Type B pancreatic cell (in vitro differentiated cells): ENCODE measurements at places on chromosomes 5 and 9. TPM values are rescaled to one million over a fixed set of nuclear protein-coding genes. Genes with fewer than 3 reads are reported as not detected.

GRCh38 chr5:172707285-172708182 is 63.5 kb downstream of the DUSP1 start:
- H3K4me1 ChIP-seq = no peaks in the 10 kb centered on the region
- H3K36me3 ChIP-seq = no peaks in the 10 kb centered on the region
- no peak overlapping the region for H3K27ac ChIP-seq
- H3K27me3 ChIP-seq = peaks cover 39% of the 10 kb centered on the region
- DNase-seq = no peak
- H3K4me3 ChIP-seq = no peak overlapping the region

- no peaks in the 10 kb centered on the region for H3K4me1 ChIP-seq
- H3K27ac ChIP-seq = no peak overlapping the region
- H3K27me3 ChIP-seq = no peaks in the 10 kb centered on the region
- no peak overlapping the region for H3K4me3 ChIP-seq
- DNase-seq = no peak
Observed at GRCh38 chr9:107948601-107949000, 459.0 kb upstream of the KLF4 start.

DNA sequence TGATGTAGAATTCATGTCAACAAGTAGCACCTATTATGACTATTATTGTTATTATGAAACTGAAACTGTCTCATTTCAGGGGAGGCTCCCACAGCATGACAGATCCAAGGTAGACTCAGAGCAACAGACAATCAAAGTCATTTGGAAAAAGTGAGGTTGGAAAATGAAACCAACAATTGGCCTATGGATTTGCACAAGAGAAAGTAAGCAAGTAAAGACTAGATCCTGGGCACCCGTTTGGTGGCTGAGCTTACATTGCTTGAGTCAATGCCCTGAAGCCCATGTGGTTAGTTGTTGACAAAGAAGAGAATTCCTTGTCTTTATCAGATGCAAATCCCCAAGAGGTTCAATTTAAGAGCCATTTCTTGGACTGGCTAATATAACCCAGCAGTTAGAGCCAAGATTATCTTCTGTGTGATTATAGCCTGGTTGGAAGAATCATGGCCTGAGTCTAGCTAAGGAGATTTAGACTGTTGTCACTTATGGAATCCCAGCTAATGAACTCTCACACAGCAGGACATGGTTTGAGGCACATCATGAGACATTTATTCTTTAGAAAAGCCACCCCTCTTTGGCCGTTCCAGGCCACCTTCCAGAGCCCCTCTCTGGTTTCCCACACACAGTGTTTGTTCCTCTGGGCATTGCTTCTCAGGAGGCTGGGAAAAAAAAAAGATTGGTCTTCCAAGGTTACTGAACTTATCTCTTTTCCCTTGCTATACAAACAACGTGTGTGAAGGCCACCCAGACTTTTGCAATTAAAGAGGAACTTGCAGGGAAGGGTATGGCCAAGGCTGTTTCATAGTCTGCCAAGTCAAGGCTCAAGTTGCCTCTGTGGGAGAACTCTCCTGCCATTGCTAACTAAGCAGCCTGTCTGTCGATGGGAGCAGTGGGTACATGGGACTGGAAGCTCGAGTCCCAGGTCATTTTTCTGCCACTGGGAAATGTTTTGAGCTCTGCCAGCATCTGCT is 399.5 kb downstream of the ENC1 start:
- H3K4me1 ChIP-seq = peaks cover 16% of the 10 kb centered on the region
- peak overlapping the region; percentile 81 for H3K27ac ChIP-seq
- no peaks in the 10 kb centered on the region for H3K27me3 ChIP-seq
- peak overlapping the region; percentile 9 for H3K4me3 ChIP-seq
- H3K36me3 ChIP-seq = no peaks in the 10 kb centered on the region

- peaks cover 46% of the 10 kb centered on the region for H3K4me1 ChIP-seq
- H3K27ac ChIP-seq = peak overlapping the region; percentile 90
- H3K36me3 ChIP-seq = peaks cover 12% of the 10 kb centered on the region
Observed at GRCh38 chr9:110131499-110131898, 76.5 kb downstream of the C9orf152 start.

- peaks cover 12% of the 10 kb centered on the region for H3K4me1 ChIP-seq
- H3K36me3 ChIP-seq = peaks cover 5% of the 10 kb centered on the region
- no peak overlapping the region for H3K4me3 ChIP-seq
- H3K27ac ChIP-seq = no peak overlapping the region
- DNase-seq = no peak
Observed at GRCh38 chr5:6827526-6828219, 114.4 kb downstream of the TENT4A start.

DNA sequence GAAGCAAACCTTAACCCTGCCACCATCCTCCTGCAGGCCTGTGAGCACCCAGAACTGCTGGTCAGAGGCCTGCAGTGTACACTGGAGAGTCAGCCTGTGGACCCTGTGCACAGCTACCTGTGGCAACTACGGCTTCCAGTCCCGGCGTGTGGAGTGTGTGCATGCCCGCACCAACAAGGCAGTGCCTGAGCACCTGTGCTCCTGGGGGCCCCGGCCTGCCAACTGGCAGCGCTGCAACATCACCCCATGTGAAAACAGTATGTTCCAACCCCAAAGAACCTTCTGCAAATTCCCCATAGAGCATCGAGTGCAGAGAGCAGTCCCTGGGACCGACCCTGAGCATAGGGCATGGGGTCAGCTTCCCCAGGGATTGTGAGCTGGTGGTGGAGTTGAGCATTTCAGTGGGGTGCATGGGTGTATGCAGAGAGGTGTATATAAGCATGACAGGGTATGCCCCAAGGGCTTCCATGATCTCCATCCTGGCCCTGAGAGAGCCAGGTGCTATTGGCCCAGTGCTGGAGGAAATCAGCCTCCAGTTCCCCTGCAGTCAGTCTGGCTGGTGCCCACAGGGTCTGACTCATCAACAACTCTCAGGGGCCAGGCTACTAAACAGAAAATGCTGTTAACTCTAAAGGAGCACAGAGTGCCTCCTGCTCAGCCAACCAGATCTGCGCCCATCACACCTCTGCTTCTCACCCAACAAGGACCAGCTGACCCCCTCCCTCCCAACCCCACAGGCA is 126.2 kb downstream of the SAXO1 start:
- DNase-seq = no peak
- H3K27me3 ChIP-seq = peaks cover 3% of the 10 kb centered on the region
- H3K27ac ChIP-seq = no peak overlapping the region

DNA sequence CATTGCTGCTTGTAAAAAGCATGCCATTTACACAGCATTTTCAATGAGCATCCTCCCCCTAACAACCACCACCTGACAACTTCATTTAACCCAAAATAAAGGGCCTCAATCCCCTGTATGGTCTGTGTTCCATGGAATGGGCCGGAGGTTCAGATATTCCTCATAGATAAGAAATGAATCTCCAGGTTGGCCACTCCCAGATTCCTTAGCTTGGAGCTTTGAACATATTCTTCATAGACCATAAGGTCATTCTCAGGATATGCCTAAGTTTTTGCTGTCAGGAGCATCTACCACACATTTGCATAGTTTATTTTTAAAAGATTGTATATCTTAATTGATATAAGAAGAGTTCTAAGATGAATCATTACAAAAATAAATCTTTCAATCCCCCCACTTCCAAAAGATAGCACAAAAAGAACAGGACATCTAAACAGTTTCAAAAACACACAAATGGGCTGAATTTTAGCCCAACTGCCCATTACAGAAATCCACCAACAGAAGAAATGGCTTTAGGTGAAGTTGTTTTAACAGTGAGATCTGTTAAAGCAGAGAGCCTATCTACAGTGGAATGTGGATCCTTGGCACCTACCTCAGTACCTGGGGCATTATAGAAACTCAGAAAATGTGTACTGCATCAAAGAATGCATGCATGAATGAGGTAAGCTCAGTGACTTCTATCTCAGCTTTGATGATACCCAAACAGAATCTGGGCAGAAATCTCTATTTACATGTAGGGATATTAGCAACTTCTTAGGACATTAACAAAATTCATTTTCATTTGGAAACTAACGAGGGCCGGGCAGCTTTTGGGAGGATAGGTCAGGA is 179.8 kb downstream of the SEC61B start:
- DNase-seq = no peak
- no peaks in the 10 kb centered on the region for H3K4me1 ChIP-seq
- no peak overlapping the region for H3K4me3 ChIP-seq
- H3K36me3 ChIP-seq = no peaks in the 10 kb centered on the region

DNA sequence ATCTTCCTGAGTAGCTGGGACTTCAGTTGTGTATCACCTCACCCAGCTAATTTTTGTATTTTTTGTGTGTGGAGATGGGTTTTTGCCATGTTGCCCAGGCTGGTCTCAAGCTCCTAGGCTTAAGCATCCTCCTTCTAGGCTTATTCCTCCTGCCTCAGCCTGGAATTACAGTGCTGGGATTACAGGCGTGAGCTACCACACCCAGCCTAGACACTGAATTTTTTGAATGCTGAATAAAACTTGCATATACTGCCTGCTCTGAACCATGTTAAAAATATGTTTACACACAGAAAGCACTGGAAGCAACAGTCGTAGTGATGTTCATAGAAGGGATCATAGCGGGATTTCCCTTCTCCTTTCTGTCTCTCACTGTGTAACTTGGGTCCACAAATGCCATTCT is 121.3 kb upstream of the ICE1 start:
- H3K27me3 ChIP-seq = peaks cover 4% of the 10 kb centered on the region
- no peak overlapping the region for H3K4me3 ChIP-seq
- H3K27ac ChIP-seq = no peak overlapping the region
- H3K36me3 ChIP-seq = peaks cover 4% of the 10 kb centered on the region
- no peak for DNase-seq
- peaks cover 19% of the 10 kb centered on the region for H3K4me1 ChIP-seq

GRCh38 chr9:74771672-74772071 is 116.0 kb downstream of the TRPM6 start:
- DNase-seq = no peak
- no peak overlapping the region for H3K4me3 ChIP-seq
- H3K27me3 ChIP-seq = peaks cover 18% of the 10 kb centered on the region

CLPTM1L gene
- 84.8 and 90.1 TPM in 2 replicates for total RNA-seq
